Stimulated activated CD8-positive, alpha-beta memory T cell treated with anti-CD3 and anti-CD28 coated beads, Interleukin-7, amount 100 ng/mL, for 1 hour (primary cell): ENCODE measurements at places on chromosomes 1 and 21.

- DNase-seq, result no peak
Observed at GRCh38 chr1:212177542-212177941, 107.7 kb upstream of the PPP2R5A start.

GRCh38 chr1:100530880-100531487 is 7.0 kb upstream of the GPR88 start:
- no peak for DNase-seq

DNA sequence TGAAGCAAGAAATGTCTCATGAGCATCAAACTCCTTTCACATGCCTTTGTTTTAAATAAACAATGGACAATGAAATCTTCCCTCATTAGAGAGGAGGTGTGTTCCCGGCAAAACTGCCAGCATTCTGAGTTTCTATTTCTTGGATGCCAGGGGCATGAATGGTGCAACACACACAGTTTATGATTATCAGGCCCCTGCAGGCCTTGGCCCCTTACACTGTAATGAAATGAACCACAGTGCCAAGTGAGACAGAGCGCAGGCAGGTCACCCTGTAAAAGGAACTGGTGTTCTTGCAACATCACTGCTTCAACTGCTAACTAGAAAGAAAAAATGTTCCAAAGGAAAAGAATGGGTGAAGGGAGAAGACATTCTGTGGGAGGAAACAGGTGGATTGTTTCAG is 3.8 kb upstream of the PIGC start:
- no peak for DNase-seq

DNA sequence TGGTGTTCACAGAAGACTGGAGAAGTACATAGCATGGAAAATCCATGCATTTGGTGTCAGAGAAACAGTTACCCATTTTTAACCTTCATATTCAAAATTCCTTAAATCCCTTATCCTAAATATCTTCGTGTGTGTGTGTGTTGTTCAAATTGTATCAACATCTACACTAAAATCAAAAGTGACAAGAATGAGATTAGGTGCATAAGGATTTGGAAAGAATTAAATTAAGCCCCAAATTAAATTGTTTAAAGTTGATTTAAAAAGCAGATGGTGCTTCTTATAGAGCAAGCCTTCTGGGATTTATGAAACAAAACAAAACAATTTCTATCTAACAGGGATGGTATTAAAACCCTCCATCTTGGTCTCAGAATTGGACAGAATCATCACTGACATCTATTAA is 4.7 kb downstream of the RSPH1 start:
- DNase-seq, result no peak

DNA sequence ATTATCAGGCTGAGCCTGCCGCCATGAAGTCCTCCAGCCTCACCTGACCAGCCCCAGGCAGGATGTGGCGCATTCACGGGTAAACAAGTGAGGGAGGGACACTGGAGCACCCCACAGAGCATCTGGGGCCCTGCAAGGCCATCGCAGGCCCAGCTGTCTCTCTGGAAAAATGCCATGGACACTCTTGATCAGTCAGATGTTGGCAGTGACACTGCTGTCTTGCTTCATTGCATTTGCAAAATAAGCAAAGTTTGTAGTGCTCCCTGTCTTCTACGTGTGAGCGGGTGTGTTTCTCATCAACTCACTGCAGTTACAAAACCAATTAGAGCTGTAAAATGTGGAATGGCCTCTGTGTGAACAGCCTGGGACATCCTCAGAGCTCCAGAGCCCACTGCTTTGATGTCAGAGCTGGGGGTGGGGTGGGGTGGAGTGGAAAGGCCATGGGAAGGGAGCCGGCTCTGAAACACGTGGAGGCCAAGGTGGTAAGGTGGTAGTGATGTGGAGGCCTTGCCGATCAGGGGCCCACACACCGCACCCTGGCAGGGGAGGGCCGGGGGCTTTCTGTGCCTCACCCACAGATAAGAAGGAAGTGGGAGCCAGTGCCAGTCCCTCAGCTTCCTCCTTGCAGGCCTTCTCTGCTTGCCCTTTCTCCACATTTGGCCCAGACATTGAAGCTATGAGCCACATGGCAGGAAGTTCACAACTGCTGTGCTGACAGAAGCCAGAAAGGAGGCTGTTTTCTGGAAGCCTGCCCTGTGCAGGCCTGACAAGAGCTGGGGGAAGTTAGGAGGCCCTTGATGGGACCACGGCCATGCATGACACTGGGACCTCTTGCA is 254.9 kb downstream of the RHOU start:
- DNase-seq, result no peak

- DNase-seq, result no peak
Observed at GRCh38 chr1:27555700-27556424, 48.1 kb downstream of the AHDC1 start.

DNA sequence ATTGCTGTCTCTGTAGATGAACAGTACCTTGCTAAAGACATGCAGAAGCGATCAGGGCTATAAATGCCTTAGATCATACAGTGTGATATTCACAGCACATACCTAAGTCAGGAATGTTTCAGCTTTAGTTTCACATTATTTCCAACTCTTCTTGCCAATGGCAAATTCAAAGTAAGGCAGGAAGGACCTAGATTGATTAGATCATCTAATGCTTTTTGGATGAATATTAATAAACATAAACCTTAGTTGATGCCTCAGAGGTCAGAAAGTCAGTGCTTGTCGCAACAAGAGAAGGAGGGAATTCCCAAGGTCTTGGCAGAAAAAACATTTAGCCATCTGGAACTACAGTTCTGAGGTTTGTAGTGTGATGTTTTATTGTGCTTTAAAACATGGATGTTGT is 122.3 kb downstream of the TNFSF18 start:
- DNase-seq, result no peak
